ENCODE measurements at places on chromosomes 1 and 21.

GRCh38 chr21:41197582-41197981 lies 29.6 kb downstream of the BACE2 start:
- no peak for DNase-seq

- no peak for DNase-seq
Measured at GRCh38 chr1:159941141-159941540, 4.3 kb downstream of the IGSF9 start.

- DNase-seq, result no peak
Measured at GRCh38 chr1:17056551-17056950, 2.7 kb upstream of the SDHB start.

DNA sequence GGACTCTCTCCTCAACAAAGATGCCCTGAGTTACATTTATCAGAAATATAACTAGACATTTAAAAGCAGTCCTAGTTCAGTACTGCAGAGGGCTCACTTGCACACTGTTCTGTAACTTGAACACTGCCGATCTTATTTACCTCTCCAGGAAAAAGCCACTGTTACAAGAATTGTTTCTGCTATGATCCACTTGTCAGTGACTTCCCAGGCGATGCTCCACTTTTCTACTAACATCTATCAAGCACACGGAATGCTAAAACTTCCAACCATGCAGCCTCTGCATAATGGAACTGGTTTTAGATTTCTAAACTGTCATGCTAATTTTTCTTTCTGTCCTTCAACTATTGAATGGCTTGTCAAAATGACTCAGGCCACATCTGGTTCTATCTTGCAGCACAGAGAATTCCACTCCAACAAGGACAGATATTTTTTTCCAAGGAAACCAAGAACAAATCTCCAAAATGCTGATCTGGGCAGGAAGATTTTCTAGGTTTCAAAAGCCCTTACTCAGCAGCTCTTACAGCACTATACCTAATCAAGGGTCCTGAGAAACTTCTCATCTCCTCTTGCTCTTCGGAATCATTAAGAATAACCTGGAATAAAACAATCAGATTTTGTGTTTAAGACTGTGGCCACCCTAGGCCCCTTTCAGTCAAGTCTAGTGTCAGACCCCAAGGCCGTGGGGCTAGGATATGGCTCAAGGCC lies 9.9 kb downstream of the SEC16B start:
- DNase-seq, result no peak

DNA sequence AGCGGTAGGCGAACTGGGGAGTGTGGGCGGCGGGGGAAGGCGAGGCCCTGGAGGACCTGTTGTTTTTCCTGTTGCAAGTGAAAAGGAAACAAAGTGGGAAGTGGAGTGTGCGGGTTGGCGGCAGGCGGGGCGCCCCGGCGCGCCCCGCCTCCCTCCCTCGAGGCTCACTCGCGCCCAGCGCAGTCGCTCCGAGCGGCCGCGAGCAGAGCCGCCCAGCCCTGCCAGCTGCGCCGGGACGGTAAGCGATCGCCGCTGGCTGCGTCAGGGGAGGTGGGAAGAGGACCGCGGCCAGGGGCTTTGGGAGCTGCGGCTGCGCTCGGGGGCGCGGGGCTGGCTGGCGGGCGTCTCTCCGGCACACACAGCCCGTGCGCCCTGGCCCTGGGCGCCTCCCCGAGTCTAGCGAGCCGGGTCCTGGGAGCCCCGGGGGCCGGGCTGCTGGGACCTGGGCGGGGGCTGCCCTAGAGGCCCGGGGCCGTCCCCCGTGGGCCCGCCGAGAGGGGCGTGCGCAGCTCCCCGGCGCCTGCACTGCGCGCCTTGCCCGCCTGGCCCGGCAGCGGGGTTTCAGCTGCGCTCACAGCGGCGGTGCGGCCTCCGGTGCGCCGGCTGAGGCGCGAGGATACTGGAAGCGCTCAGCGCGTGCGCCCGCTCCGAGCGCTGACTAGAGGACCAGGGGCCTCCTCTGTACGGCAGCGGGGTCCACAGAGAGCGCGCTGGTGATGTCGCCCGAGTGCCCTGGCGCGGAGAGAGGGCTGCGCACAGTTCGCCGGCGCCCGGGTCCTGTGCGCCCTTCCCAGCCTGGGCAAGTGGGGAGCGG lies at the start of gene PIK3CD:
PIK3CD (plus strand) TSS at position 167 of the 814 bp plus-strand sequence. CDS start 58,725 bp downstream, outside the sequence.
- peak; percentile 48 for DNase-seq

DNA sequence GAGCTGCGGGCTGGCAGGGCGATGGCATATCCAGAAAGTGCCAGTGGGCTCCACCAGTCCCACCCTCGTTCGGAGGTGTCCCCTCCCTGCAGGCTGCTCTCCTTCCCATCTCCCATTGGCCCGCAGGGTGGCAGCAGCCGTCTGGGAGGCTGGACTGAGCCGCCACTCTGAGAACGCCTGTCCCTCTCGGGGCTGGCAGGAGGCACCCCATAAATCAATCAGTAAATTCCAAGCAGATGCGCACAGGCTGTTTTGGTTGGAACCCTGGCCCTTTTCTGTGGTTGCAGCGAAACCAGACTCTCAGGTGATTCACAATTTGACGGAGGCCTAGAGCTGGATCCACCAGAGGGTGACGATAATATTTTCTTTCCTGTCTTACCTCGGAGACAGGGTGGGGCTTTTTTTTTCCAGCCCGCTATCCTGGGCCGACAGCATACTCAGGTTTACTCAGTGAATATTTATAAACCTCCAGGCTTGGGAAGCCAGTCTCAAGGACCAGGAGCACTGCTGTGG lies 99.7 kb downstream of the GLIS1 start:
- no peak for DNase-seq

GRCh38 chr1:216045400-216045799 lies 377.8 kb downstream of the USH2A start:
- DNase-seq, result no peak
